ENCODE measurements at places on chromosomes 1 and 21.

DNA sequence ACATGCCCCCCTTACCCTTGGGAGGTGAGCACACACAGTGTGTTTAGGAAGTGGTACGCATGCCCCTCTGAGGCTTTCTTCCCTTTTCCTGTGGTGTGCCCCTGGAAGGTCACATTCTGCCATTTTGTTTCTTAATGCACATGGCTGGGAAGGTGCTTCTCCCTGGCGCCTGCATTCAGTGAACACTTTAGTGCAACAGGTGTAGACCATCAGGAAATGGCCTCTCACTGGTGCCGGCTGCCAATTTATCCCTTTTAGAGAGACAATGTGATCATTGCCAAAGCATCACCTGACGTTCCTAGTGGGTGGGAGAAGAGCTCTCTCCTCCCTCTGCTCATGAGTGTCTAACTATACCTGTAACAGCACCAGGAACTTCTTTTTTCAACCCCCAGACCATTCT lies 51.8 kb upstream of the PDE9A start:
- no peak for DNase-seq

GRCh38 chr1:243748227-243748626 lies 101.8 kb downstream of the AKT3 start:
- no peak for DNase-seq

GRCh38 chr1:211601982-211602670 lies 23.2 kb upstream of the SLC30A1 start:
- no peak for DNase-seq

DNA sequence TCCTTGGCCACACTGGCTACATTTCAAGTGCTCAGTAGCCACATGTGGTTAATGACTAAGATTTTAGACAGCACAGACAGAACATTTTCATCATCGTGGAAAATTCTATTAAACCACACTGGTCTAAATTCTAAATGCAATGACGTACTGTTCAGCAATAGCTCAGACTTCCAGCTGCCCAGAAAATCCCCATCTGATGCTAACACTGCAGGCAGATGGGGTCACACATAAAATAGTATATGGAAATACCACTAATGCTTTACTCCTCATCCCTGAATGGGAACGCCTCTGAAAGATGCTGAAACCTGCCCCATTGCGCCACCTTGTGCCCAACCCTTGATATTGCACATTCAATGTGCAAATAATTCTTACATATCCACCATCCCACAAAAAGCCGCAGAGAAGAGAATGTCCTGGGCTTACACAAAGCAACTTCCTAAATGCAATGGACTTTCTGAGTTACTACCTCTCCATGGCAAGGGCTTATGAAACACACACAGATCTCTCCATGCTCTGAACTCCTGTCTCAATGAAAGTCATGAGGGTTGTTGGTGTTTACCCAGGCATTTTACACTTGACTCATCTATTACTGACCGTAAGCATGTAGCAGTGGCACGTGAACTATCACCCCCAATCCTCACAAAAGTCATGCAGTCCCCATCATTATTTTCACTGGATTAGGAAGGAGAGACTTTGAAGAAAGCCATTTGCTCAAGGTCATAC lies 20.3 kb upstream of the SLC5A9 start:
- DNase-seq: peak; percentile 6

- DNase-seq: no peak
Measured at GRCh38 chr1:152623203-152623844, 421 bp upstream of the LCE3A start.

DNA sequence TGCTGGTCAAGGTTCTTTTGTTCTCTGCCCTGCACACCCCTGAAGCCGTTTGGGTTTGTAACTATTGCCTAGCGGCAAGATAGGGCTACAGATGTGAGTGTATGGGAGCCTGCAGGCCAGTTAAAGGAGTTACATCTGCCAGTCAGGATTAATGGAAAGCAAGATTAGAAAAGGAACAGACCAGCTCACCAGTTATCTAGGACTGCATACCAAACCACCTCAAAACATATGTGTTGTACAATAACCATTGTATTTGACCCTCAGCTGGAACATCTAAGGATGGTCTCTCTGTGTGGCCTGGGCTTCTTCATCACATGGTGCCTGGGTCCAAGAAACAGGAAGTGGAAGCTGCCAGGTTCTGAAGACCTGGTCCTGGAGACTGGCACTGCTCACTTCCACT lies 52.5 kb upstream of the FBXO28 start:
- no peak for DNase-seq

GRCh38 chr1:58812926-58813325 lies 29.1 kb upstream of the JUN start:
- DNase-seq: peak; percentile 31

GRCh38 chr1:87151500-87152421 lies 176.9 kb upstream of the LMO4 start:
- no peak for DNase-seq

DNA sequence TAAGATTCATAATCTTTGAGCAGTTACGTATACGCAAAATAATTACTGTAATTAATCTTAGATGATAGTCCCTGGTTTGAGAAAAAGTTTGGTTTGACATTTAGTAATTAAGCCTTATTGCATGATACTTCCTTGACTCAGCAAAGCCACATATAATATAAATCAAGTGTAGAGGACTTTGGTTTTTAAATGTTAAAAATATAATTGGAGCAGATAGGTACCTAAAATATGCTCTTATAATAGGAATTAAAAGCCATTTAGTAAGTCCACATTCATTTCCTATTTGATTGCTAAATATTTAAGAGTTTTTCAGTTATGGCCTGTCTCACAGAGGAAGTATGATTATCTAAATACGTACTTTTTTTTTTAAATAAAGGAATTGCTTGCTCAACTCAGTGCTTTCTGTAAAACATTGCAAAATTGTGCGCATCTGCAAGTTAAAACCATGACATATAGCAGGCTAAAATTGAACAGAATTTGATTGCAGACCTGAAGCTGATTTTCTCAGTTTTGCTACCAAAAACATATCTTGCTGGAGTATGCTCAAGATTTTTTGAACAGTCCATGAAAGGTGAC lies 20.4 kb downstream of the RPE65 start:
- no peak for DNase-seq

- DNase-seq: no peak
Measured at GRCh38 chr1:234433563-234434285, 45.3 kb downstream of the TARBP1 start.

DNA sequence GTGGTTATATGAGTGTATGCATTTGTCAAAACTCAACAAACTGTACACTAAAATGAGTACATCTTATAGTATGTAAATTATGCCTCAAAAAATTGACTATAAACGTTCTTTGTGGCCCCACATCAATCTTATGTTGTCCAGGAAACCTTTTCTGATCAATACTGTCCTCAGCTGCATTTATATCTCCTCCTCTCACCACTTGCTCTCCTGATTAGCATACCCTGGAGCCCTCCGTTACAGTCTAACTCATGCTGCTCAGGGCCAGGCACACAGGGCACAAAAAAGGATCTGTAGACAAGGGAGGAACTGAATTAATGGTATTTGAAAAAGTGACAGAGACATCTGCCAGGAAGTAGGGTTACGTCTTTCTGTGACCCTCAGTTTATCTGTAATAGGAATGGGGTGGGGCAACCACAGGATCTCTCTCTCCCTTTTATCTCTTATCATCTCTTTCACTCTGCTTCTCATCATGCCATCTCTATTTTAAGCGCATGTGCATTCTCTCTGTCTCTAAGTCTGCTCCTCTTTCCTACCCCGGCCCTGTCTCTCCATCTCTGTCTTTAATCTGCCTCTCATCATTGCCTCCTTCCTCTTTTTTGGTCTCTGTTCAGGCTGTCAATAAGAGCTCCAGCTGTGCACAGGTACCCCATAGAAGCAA lies 7.0 kb upstream of the TAL1 start:
- no peak for DNase-seq

DNA sequence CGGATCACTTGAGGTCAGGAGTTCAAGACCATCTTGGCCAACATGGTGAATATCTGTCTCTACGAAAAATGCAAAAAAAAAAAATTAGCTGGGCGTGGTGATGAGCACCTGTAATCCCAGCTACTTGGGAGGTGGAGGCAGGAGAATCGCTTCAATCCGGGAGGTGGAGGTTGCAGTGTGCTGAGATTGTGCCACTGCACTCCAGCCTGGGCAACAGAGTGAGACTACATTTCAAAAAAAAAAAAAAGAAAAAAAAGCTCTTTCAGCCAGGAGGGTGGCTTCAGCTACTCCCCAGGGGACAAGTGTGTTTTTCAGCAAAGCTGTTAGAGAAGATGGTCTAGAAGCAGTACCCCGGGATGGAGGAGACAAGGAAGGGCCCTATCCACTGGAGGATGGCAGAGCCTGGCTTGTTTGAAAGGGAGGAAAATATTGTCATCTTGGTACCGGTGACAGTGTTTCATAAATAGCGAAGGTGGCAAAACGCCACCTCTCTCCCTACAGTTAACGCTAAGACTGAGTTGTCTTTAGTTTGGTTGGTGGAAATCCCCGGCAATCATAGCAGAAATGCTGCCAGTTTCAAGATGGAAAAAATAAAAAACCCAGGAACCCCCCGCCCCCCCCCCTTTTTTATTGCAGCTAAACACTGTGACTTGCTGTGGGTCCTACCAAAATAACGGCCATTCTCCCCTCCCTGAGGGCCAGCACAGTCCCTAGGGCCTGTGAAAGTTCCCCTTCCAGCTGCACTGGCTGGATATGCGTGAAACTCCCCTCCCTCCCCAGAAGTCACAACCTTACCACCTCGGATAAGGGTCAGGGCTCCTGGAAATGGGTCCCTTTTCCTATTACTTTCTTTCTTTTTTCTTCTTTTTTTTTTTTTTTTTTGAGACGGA lies 3.5 kb downstream of the PIK3CD start:
- no peak for DNase-seq

- DNase-seq: no peak
Measured at GRCh38 chr1:212518188-212519054, 85.7 kb downstream of the NENF start.

DNA sequence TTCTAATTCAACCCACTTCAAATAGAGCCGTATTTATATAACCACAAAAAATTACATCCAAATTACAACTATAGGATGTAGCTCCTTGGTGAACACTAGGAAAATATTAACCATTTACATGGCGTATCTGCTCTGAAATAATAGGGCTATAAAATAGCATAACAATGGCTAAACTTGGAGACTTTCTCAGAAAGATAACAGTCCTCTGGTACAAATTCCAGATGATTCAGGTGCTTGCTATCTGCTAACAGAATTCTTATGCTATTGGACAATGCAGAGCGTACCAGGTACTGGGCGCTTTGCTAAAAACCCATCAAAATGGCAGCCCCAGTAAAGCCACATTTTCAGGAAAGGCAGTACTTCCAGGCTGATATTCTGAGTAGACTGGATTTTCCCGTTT lies 209.7 kb upstream of the C8B start:
- no peak for DNase-seq

DNA sequence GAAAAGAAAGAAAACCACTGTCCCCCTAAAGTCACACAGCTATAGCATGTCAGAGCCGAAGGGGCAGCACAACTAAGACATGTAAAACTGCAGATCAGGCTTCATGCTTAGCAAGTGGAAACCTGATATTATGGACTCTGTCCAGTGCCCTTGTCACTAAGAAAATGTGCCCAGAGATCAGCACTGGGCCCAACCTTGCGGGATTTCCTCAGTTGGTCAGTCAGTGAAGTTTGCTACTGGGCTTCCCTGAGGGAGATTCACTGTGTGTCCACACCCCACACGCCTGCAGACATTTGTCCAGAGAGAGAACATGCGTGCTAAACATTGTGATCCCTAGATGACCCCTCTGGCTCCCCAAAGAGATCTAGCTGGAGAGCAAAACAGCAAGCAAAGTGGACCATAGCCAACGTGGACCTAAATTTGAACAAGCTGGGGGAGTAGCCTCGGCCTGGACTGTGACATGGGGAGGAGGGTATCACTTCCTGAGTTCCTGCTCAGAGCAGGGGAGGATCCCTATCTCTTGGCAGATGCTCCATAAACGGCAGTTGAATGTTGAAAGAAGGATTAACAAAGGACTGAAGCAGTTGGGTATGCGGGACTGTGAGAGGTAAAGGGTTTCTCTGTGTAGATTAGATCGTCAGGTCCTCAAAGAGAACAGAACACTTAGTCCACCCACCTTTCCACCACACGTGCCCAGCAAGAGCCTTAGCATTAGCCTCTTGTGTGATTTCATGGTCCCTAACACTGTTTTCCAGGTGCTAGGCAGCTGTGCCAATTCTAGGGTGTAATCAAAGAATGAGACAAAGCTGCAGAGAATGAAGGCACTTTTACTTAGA lies 53.6 kb downstream of the GLUL start:
- no peak for DNase-seq

DNA sequence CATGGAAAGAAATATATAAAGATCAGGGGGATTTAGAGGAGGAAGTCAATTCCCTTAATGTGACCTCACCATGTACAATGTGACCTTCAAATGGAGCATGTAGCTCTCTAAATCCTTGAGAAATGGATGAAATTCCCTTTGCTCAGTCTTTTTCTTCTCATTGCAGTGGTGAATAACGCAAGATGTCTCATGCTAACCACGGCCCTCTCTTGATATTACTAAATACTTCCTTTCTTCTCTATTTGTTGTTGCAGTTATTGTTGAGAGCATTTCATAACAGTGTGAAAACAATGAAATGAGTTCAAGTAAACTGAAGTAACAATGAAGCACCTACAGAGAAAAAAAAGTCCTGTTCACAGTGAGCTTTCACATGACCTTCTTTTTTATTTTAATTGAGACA lies 55.6 kb downstream of the ZNF281 start:
- DNase-seq: no peak

GRCh38 chr1:235067396-235068157 lies 61.1 kb downstream of the TOMM20 start:
- no peak for DNase-seq

GRCh38 chr1:158116311-158117167 lies 64.2 kb upstream of the CD1D start:
- no peak for DNase-seq

- DNase-seq: no peak
Measured at GRCh38 chr1:197965132-197965840, 48.1 kb downstream of the LHX9 start.

- DNase-seq: no peak
Measured at GRCh38 chr1:1199961-1200875, 6.2 kb downstream of the TNFRSF18 start.

- no peak for DNase-seq
Measured at GRCh38 chr1:177646757-177647730, 322.8 kb downstream of the SEC16B start.

GRCh38 chr21:26087223-26087918 lies 83.2 kb downstream of the APP start:
- no peak for DNase-seq

DNA sequence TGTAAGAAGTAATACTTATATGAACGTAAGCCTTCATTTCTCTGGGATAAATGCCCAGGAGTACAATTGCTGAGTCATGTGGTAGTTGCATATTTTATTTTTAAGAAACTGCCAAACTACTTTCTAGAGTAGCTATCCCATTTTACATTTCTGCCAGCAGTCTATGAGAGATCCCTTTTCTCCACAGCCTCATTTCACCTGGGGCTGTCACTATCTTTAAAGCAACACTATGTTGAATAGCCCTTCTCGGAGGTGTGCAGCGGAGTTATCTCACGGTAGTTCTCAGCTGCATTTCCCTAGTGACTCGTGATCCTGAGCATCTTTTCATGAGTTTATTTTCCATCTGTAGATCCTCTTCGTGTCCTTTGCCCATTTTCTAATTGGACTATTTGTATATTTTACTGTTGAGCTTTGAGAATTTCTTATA lies 93.4 kb downstream of the ADARB1 start:
- DNase-seq: no peak
